Activated CD4-positive, alpha-beta T cell treated with anti-CD3 and anti-CD28 coated beads, Interleukin-2, amount 10 ng/mL, durations not matched to agents 7 days and 5 days (primary cell): ENCODE measurements at places on chromosomes 5 and 9. TPM values are rescaled to one million over a fixed set of nuclear protein-coding genes. Genes with fewer than 3 reads are reported as not detected.

- peaks cover 86% of the 10 kb centered on the region for H3K4me1 ChIP-seq
- peaks cover 28% of the 10 kb centered on the region for H3K36me3 ChIP-seq
- no peak for DNase-seq
- H3K27ac ChIP-seq: no peak overlapping the region
- no peak overlapping the region for H3K4me3 ChIP-seq
Measured at GRCh38 chr5:68253624-68254585, 38.3 kb downstream of the PIK3R1 start.

Gene WWC1
- total RNA-seq: 0.60 TPM

DNA sequence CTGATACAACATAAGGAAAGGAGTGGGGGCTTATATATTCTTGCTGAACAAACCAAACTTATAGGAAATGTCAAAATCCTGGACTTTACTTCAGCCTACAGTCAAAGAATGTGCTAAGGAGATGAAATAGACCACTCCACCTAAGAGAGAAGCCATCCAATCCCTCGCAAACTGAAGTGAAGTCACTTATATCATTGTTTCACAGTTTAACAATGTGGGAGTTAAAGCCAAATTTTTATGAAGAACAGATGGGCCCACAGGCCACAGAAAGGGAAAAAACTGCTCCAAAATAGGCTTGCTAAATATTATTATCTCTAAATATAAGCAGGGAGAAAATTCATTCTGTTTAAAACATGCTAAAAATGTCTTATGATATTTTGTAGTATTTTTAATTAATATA lies 233.3 kb downstream of the GAS1 start:
- H3K27ac ChIP-seq: no peak overlapping the region
- H3K4me3 ChIP-seq: no peak overlapping the region
- H3K36me3 ChIP-seq: no peaks in the 10 kb centered on the region
- no peak for DNase-seq
- H3K27me3 ChIP-seq: no peaks in the 10 kb centered on the region
- H3K4me1 ChIP-seq: no peaks in the 10 kb centered on the region

Gene GBGT1
- 2.4 TPM for total RNA-seq

- H3K36me3 ChIP-seq: no peaks in the 10 kb centered on the region
- H3K27ac ChIP-seq: no peak overlapping the region
Measured at GRCh38 chr5:124841829-124842712, 95.6 kb upstream of the ZNF608 start.
